ENCODE measurements at places on chromosomes 4 and X.

- no peak for DNase-seq
These were observed 295.0 kb downstream of the CENPC start for GRCh38 chr4:67250131-67250896.

DNA sequence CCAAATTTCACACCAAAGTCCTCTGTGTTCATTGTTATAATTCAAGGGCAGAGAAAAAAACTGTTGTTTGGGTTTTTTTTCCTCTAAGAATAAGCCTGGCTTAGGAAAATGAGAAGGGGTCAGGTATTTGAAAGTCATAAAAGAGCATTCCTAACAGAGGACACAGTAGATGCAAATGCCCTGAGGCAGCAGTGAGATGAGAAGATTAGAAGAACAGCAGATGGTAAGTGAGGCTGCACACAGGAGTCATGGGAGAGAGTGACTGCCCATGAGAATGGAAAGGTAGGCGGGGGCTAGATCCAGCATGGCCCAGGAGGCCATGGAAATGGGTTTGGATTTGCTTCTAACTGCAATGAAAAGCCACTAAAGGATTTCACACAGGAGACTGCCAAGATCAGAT lies 107.5 kb upstream of the RBPJ start:
- DNase-seq, result no peak

DNA sequence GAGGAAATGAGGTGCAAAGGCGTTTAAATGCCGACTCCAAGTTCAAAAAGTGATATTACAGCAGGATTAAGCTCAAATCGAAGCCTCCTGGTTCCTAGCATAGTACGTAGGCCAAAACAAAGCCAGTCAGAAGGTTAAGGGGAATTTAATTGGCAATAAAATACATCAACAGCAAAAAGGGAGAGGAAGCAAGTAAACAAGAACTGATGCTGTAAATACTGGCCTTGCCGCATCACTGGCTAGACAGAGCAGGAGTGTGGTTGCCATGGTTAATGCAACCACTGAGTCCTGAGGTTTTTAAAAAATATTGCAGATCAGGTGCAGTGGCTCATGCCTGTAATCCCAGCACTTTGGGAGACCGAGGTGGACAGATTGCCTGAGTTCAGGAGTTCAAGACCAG lies 63.2 kb upstream of the FBXW7 start:
- DNase-seq, result no peak

DNA sequence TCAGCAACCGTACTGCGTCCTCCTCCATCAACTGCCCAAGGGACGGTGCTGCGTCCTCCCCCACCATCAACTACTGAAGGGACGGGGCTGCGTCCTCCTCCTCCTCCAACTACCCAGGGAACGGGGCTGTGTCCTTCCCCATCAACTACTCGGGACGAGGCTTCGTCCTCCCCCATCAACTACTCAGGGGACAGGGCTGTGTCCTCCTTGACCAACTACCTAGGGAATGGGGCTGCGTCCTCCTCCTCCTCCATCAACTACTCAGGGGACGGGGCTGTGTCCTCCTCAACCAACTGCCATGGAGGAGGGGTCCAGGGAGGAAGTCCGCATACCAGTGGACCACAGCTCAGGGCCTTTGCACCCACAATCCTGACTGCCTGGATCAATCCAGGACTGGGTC lies 24.4 kb downstream of the PPP2R3B start:
- DNase-seq, result no peak

DNA sequence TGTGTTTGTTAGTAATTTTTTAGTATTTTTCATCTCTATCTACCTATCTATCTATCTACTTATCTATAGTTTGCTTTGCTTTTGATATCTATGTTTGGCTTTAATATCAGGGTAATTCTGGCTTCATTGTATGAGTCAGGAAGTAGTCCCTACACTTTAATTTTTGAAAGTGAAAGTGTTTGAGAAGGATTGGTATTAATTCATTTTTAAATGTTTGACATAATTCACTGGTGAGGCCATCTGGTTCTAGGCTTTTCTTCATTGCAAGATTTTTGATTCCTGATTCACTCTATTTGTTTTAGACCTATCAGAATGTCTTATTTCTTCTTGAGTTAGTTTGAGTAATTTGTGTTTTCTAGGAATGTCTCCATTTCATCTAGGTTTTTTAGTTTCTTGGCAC lies 20.2 kb upstream of the TCP11X2 start:
- no peak for DNase-seq

DNA sequence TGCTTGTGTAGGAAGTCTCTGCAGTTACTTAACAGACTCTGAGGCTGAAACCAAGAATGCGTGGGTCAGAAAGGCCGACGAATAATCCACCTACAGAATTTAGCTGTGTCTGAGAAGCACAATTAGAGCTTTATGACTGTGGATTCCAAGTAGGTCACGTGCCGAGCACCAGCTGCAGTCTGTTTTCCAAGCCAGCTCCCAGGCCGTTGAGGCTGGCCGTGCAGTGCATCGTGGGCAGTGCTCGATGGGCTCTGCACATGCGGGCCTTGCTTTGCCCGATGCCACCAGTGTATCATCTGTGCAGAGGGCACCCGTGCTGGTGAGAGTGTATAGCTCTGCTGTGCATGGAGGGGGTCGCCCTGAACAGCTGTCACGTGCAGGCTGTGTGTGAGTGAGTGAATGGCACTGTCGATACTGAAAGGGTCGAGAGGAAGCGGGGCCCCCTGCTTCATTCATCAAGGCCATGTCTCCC lies 67.5 kb upstream of the CLDN34 start:
- peak; percentile 32 for DNase-seq

DNA sequence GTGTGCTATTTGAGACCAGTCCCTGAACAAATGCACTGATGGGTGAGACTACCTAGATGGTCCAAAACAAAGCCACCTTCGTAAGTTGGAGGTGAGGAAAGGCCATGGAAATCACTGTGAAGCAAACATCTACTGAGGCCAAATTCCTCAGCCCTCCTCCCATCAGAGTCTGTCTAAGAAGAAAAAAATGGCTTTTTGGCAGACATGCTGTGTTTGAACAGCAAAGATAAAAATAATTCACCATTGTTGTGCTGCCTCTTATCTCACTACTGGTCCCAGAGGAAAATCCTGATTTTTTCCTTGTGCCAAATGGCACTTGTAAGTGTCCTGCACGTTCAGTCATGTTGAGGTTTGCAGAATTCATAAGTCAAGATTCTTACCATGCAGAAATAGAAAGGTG lies 7.9 kb downstream of the MAGEB18 start:
- no peak for DNase-seq

- no peak for DNase-seq
These were observed 13.6 kb upstream of the SEPTIN6 start for GRCh38 chrX:119706616-119707015.

DNA sequence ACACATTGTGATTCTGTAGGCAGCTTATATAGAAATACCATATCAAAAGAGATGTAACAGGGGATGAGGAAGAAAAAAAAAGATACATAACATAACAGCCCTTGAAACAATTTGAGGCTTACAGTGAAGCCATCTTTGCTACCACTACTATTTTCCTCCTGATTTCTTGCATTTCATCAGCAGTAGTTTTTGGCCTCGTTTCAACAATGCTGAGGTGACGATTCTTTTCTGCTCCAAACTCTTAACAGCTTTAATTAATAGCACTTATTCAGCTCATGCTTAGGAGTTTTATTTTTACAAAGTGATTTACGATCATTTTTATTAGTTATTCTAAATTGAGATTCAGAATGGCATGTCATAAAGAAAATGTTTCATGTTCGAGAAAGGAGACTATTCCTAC lies 163.2 kb downstream of the DCK start:
- DNase-seq, result no peak

GRCh38 chrX:36963069-36963808 lies 44.9 kb upstream of the FAM47C start:
- DNase-seq, result no peak

DNA sequence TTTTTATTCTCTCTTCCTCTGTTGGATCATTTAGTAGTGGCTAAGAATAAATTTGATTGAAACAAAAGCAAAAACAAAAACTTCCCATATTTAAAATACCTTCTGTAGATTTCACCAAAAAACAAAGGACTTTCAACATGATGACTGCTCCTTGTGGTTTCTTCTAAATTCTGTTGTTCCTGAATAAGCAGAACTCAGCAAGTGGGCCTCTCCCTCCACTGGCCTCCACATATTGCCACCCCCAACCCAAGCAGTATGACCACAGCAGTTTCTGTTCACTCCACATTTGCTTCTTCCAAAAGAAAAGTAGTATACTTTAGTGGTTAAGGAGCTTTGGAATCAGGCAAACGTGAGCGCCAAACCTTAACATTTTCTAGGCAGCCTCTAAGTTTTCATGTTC lies 114.7 kb downstream of the COX18 start:
- no peak for DNase-seq

DNA sequence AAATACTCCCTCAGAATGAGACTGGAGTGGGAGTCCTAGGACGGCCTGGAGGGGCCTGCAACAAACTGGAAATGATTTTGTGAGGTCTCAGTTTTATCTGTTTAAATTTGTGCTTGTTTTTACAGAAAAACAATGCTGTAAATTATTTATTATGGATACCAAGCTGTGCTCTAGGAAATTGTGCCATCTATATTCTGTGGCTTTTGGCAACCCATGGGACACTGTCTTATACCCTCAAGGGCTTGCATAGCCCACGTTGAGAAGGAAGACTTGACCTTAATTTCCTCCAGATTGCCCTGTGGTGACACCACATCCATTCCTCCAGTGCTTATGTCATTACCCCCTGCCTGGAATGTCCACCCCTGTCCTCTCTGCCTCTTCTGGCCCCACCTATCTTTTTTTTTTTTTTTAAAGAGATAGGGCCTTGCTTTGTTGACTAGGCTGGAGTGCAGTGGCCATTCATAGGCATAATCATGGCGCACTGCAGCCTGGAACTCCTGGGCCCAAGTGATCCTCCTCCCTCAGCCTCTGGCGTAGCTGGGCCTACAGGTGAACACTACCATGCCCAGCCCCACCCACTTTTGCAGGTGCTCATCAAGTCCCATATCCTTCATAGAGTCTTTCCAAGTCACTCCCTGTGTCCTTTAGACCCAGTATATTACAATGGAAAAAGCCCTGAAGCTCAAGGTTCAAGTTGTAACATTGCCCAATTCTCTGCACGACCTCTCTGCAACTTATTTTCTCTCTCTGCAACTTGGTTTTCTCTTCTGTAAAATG lies 77.4 kb downstream of the HPRT1 start:
- peak; percentile 76 for DNase-seq

- DNase-seq, result no peak
These were observed 45.4 kb downstream of the COMMD8 start for GRCh38 chr4:47418147-47418546.

DNA sequence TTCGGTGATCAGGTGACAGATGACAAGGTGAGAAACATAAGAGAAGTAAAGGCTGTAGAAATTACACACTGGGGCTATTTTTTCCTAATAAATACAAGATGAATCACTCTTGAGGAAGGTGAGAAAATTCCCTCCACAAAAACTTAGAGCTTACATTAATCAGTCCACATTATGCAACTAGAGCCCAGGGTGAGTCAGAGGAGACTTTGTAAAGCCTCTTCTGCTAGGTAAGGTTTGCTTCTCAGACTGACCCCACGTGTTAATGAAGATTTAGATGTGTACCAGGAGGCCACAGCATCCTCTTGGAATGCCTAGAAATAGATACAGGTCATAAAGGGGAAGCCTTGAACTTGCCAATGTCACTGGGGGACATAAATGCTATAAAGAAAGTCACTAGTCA lies 396.0 kb upstream of the SMIM31 start:
- no peak for DNase-seq

DNA sequence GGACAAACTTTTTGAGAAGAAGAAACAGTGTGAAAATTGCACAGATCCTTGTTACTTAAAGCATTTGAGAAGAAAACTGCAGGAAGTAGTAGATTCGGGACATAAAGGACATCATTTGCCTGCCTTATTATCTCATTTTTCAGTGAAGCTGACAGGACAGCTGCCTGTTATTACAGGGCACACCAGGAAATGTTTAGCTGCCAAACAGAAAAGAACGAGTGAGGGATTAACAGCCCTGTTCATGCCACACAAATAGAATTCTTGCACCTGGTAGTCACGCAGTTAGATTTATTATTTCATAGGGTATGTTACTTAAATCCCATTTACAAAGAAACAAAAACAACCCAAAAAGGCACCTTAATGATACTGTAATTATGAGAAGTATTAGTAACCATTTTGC lies 100.6 kb downstream of the CHIC2 start:
- no peak for DNase-seq

- DNase-seq, result peak; percentile 3
These were observed 3.5 kb upstream of the SAP30 start for GRCh38 chr4:173367285-173367684.

DNA sequence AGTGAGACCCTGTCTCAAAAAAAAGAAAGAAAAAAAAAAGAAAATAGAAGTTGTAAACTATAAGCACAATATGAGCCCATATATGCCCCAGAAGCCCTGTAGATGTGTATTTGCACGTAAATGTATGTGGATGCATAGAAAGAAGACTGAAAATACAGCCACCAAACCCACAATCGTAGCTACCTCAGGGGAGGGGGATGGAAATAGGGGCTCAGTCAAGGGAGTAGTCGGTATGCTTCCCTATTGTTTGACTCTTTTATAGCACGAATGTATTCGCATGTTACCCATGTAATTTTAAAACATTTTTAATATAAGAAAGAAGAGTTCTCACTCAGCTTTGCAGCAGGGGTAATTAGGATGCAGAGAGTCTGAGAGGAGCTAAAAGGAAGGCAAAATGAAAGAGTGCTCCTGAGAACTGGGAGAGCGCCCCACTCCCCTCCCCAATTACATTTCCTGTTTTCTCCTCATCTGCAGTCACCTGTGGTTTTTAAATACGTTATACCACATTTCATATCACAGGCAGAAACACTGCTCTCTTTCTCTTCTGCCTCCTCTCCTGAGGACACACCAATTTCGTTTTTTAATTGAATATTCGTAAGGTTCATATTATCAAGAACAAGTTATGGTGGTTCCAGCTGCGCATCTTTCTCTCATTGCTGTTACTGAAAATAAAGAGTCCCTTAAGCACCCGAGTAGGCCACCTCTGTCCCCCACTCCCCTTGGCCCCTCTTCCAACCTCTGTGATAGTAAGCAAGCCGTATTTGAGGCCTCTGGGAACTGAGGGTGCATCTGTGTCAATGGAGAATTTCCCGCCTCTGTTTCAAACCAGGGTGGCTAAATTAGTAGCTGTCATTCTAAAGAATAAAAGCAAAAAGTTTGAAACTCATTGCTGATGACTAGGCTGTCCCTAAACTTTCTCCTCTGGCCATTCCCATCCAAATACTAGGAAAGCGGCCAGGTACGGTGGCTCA lies 10.7 kb downstream of the SEPTIN6 start:
- no peak for DNase-seq

DNA sequence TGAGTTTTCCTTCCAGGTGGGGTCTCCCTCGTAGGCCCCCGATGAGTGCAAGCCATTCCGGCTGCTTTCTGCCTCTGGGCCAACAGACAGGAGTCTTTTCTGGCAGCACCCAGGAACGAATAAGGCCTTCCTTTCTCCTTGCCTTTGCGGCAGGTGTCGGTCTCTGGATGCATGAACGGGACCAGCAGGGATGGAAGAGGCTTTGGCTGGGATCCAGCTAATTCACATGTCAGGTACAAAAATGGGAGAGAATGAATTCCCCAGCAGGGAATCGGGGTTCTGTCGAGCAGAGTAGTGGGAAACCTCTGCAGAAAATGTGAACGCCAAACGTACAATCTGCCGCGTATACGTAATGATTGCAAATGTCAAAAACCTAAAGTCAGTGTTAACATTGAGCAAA lies 146.1 kb upstream of the TBL1X start:
- no peak for DNase-seq

Measured in HCEC 1CT (cell line).